ENCODE measurements at places on chromosomes 2 and 18. TPM values are rescaled to one million over a fixed set of nuclear protein-coding genes. Genes with fewer than 3 reads are reported as not detected.

The TOGARAM2 gene
- total RNA-seq: not detected

The POTEI gene
- total RNA-seq: not detected

The SATB2 gene
- 0.34 TPM for total RNA-seq

The LGALSL gene
- 2.2 TPM for total RNA-seq

The HOXD9 gene
- not detected for total RNA-seq

The CCDC85A gene
- not detected for total RNA-seq

The KCNS3 gene
- total RNA-seq: 1.1 TPM

The SERPINB2 gene
- 0.33 TPM for total RNA-seq

The PID1 gene
- 0.27 TPM for total RNA-seq

The POTEF gene
- not detected for total RNA-seq

The RAB27B gene
- total RNA-seq: 0.17 TPM

The BOK gene
- 0.10 TPM for total RNA-seq

The LRP2 gene
- not detected for total RNA-seq

The FAM168B gene
- total RNA-seq: 59.9 TPM

The INHA gene
- total RNA-seq: not detected

The HMSD gene
- total RNA-seq: 1.2 TPM

The ACMSD gene
- not detected for total RNA-seq

The C2orf72 gene
- total RNA-seq: not detected

The NT5DC4 gene
- total RNA-seq: 2.1 TPM

The RPRM gene
- total RNA-seq: not detected

The INPP1 gene
- total RNA-seq: 4.2 TPM

The PMAIP1 gene
- 69.9 TPM for total RNA-seq

The MC4R gene
- not detected for total RNA-seq

The UBE2E3 gene
- 33.1 TPM for total RNA-seq

The SALL3 gene
- not detected for total RNA-seq

The TCF4 gene
- total RNA-seq: 270 TPM

The CD8B gene
- not detected for total RNA-seq

The FARSB gene
- total RNA-seq: 23.3 TPM

The SKA1 gene
- total RNA-seq: 0.71 TPM

The PRSS56 gene
- total RNA-seq: not detected

The CHRNG gene
- total RNA-seq: not detected

The CNDP1 gene
- total RNA-seq: 0.33 TPM

The ODC1 gene
- 200 TPM for total RNA-seq

The NT5C1B gene
- total RNA-seq: not detected

The NOP58 gene
- total RNA-seq: 153 TPM

The CRYGD gene
- total RNA-seq: not detected

The FAM117B gene
- total RNA-seq: 22.5 TPM

The DPYSL5 gene
- not detected for total RNA-seq

The C2orf80 gene
- total RNA-seq: not detected

The KRCC1 gene
- total RNA-seq: 19.0 TPM

The FRZB gene
- not detected for total RNA-seq

The SLC20A1 gene
- 46.9 TPM for total RNA-seq

The KCNG2 gene
- total RNA-seq: not detected

The GPR55 gene
- total RNA-seq: 4.5 TPM

The TMEM200C gene
- total RNA-seq: not detected

The CYP26B1 gene
- total RNA-seq: not detected

The RAD51AP2 gene
- not detected for total RNA-seq

The ZNF804A gene
- total RNA-seq: 2.3 TPM

The SERPINB4 gene
- total RNA-seq: not detected

The SIX3 gene
- not detected for total RNA-seq

The PLB1 gene
- 0.05 TPM for total RNA-seq

The PLCD4 gene
- total RNA-seq: 1.0 TPM

The MOGAT1 gene
- total RNA-seq: not detected

The IL36B gene
- not detected for total RNA-seq

The CKAP2L gene
- total RNA-seq: 1.2 TPM

The TXNL1 gene
- 53.4 TPM for total RNA-seq

The CTAGE1 gene
- total RNA-seq: not detected

The ANKRD62 gene
- not detected for total RNA-seq

The SERPINB3 gene
- total RNA-seq: not detected

All from activated B cell treated with CpG ODN at 0.5 μM for 24 hours (primary cell).